ENCODE measurements at places on chromosomes 16 and 17.

- no peaks in the 10 kb centered on the region for H3K27me3 ChIP-seq
- H3K36me3 ChIP-seq, result no peaks in the 10 kb centered on the region
- no peaks in the 10 kb centered on the region for H3K4me1 ChIP-seq
- no peak overlapping the region for H3K4me3 ChIP-seq
- no peak for DNase-seq
- H3K27ac ChIP-seq, result no peak overlapping the region
Measured at GRCh38 chr17:13087802-13088201, 70.0 kb upstream of the ELAC2 start.

DNA sequence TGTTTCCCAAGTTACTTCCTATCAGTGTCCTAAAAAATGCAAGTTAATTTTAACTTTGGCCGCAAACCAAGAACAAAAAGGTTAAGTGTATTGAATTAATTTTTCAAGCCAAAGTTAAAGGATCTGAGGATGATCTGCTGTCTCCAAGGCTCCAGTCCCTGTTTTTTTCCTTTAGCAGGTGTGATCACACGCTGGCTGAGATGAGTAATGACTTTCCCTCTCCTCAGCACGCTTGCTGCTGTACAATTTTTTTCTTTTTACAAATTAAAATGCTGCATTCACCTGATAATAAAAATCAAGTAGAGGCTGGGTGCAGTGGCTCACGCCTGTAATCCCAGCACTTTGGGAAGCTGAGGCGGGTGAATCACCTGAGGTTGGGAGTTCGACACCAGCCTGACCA lies 3.9 kb upstream of the TNFSF12 start:
- H3K27ac ChIP-seq, result no peak overlapping the region
- H3K36me3 ChIP-seq, result no peaks in the 10 kb centered on the region
- DNase-seq, result no peak

GRCh38 chr17:8941520-8941919 lies 24.0 kb downstream of the PIK3R5 start:
- no peak overlapping the region for H3K4me3 ChIP-seq
- no peaks in the 10 kb centered on the region for H3K36me3 ChIP-seq
- H3K27me3 ChIP-seq, result no peaks in the 10 kb centered on the region
- no peak for DNase-seq
- H3K4me1 ChIP-seq, result peaks cover 12% of the 10 kb centered on the region
- H3K27ac ChIP-seq, result no peak overlapping the region

DNA sequence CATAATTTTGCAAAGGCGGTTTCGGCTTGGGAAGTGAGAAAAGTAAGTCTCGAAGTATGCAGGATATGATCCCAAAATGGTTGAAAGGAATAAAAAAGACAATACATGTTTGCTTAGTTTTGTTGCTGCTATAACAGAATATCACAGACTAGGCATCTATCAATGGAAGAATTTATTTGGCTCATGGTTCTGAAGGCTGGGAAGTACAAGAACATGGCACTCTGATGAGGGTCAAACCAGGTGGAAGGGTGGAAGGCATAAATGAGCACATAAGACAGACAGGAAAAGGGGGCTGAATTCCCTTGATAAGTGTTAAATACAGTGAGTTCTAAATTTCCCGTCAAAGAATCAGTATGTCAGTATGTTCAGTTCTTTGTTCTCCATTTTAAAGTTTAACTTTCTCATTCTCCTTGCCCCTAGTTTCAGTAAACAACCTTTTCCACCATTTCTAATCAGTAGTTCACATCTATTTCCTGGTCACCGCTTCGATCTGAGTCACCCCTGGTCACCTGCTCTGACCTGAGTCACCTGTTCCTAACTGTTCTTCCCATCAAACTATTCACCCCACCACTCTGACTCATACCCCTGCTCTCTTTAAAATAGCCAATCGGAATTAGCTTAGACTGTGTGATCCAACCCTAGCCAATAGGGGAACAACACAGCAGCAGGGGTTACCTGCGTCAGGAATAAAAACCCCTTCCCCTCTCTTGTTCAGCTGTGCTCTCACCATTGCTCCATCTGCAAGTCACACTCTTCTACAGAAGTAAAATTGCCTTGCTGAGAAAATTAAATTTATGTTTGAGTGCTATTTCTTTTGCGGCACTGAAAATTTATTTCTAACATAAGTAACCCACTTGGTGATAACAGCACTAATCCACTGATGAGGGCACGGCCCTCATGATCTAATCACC lies 240.8 kb downstream of the STX8 start:
- H3K27ac ChIP-seq, result no peak overlapping the region
- H3K36me3 ChIP-seq, result peaks cover 13% of the 10 kb centered on the region
- peaks cover 36% of the 10 kb centered on the region for H3K4me1 ChIP-seq
- H3K4me3 ChIP-seq, result no peak overlapping the region

GRCh38 chr17:45246861-45247428 lies 14.9 kb downstream of the SPATA32 start:
- H3K4me3 ChIP-seq, result peak overlapping the region; percentile 96
- no peaks in the 10 kb centered on the region for H3K27me3 ChIP-seq
- H3K36me3 ChIP-seq, result no peaks in the 10 kb centered on the region
- H3K4me1 ChIP-seq, result peaks cover 18% of the 10 kb centered on the region
- DNase-seq, result peak; percentile 83

DNA sequence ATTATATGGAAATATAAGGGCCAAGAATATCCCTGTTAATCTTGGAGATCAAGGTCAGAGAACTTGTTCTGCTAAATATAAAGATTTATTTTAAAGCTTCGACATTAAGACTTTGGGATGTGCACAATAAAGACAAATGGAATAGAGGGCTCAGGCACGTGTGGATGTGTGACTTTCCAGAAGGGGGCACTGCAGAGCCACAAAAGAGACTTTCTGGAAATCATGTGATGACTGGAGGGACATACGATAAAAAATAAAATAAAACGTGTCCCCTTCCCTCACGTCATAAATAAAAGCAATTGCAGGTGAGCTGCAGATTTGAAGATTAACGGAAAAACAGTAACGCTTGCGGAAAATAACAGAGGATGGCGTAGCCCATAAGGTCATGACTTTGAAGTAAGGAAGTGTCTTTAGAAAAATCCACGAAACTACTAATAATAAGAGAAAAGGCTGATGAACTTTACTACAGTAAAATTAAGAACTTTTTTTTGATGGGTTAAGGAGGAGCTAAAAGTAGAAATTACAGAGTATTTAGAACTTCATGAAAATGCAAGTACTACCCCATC lies 9.4 kb upstream of the ENGASE start:
- no peak overlapping the region for H3K4me3 ChIP-seq
- no peaks in the 10 kb centered on the region for H3K27me3 ChIP-seq
- H3K4me1 ChIP-seq, result no peaks in the 10 kb centered on the region
- no peak overlapping the region for H3K27ac ChIP-seq

DNA sequence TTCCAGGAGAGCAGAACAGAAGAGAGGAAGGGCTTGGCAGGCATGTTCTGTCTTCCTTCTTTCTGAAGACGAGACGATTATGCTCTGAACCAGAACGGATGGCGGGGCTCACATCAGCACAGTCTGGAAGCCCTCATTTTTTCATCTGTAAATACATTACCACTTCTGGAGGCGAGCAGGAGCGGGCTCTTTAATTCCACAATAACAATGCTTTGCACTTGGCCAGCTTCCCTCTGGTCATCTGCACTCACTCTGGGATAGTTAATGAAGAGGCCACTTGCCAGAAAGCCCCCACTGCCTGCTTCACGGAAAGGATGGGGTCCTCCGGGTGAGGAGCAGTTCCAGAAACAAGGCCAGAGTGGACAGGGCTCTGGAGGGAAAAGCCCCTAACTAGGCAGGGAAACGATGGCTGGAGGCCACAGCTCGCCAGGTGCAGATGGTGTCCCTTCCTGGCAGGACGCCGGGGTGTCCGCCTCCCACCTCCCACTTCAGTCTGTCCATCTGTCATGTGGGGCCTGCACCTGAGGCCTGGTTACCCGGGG lies 13.1 kb upstream of the BCAR1 start:
- peak overlapping the region; percentile 97 for H3K4me3 ChIP-seq
- H3K27me3 ChIP-seq, result no peaks in the 10 kb centered on the region
- H3K27ac ChIP-seq, result peak overlapping the region; percentile 84
- H3K36me3 ChIP-seq, result no peaks in the 10 kb centered on the region
- no peak for DNase-seq

- no peaks in the 10 kb centered on the region for H3K36me3 ChIP-seq
- peaks cover 15% of the 10 kb centered on the region for H3K4me1 ChIP-seq
- no peak overlapping the region for H3K27ac ChIP-seq
- peak; percentile 64 for DNase-seq
Measured at GRCh38 chr16:1150511-1150982, 2.4 kb upstream of the CACNA1H start.

- peaks cover 78% of the 10 kb centered on the region for H3K27me3 ChIP-seq
- no peak overlapping the region for H3K27ac ChIP-seq
- H3K4me3 ChIP-seq, result no peak overlapping the region
- DNase-seq, result peak; percentile 24
- H3K4me1 ChIP-seq, result peaks cover 12% of the 10 kb centered on the region
Measured at GRCh38 chr17:49998836-49999511, 4.0 kb upstream of the DLX3 start.

- no peak overlapping the region for H3K4me3 ChIP-seq
- no peak overlapping the region for H3K27ac ChIP-seq
- no peak for DNase-seq
- no peaks in the 10 kb centered on the region for H3K27me3 ChIP-seq
- H3K36me3 ChIP-seq, result no peaks in the 10 kb centered on the region
- H3K4me1 ChIP-seq, result peaks cover 31% of the 10 kb centered on the region
Measured at GRCh38 chr16:54177052-54177861, 109.3 kb downstream of the IRX3 start.

GRCh38 chr17:67532326-67532871 lies 155.3 kb downstream of the PITPNC1 start:
- no peaks in the 10 kb centered on the region for H3K27me3 ChIP-seq
- DNase-seq, result no peak
- no peak overlapping the region for H3K4me3 ChIP-seq
- peaks cover 42% of the 10 kb centered on the region for H3K4me1 ChIP-seq

- no peaks in the 10 kb centered on the region for H3K36me3 ChIP-seq
- peak; percentile 44 for DNase-seq
Measured at GRCh38 chr16:61014869-61015268, 1021.4 kb downstream of the CDH8 start.

DNA sequence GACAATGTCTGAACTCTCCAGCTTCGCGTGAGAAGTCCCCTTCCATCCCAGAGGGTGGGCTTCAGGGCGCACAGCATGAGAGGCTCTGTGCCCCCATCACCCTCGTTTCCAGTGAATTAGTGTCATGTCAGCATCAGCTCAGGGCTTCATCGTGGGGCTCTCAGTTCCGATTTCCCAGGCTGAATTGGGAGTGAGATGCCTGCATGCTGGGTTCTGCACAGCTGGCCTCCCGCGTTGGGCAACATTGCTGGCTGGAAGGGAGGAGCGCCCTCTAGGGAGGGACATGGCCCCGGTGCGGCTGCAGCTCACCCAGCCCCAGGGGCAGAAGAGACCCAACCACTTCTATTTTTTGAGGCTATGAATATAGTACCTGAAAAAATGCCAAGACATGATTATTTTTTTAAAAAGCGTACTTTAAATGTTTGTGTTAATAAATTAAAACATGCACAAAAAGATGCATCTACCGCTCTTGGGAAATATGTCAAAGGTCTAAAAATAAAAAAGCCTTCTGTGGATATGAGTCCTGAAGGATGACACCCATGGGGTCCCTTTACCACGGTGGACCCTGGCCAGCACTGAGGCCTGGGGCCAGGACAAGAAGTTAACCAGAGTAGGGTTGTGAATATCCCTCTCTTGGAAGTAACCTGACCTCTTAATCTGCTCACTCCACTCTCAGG lies 10.5 kb upstream of the ITGAD start:
- DNase-seq, result peak; percentile 89
- no peaks in the 10 kb centered on the region for H3K36me3 ChIP-seq
- no peak overlapping the region for H3K27ac ChIP-seq
- H3K27me3 ChIP-seq, result no peaks in the 10 kb centered on the region
- no peaks in the 10 kb centered on the region for H3K4me1 ChIP-seq
